ENCODE measurements at places on chromosomes 6 and 20. TPM values are rescaled to one million over a fixed set of nuclear protein-coding genes. Genes with fewer than 3 reads are reported as not detected.

GSTA3 gene
- total RNA-seq, result 0.19 TPM

VSTM2L gene
- total RNA-seq, result 0.53 TPM

HLA-DPA1 gene
- total RNA-seq, result 2.8 TPM

C6orf118 gene
- not detected for total RNA-seq

COX4I2 gene
- total RNA-seq, result not detected

MEI4 gene
- not detected for total RNA-seq

FAM83C gene
- not detected for total RNA-seq

TINAG gene
- not detected for total RNA-seq

CTAGE9 gene
- total RNA-seq, result not detected

ADGRF1 gene
- not detected for total RNA-seq

CD164 gene
- 181 TPM for total RNA-seq

OPRL1 gene
- 1.4 TPM for total RNA-seq

FAM83B gene
- not detected for total RNA-seq

GRIK2 gene
- total RNA-seq, result 0.19 TPM

SYCP2L gene
- not detected for total RNA-seq

BCAS4 gene
- 12.2 TPM for total RNA-seq

ILRUN gene
- 45.2 TPM for total RNA-seq

OPRM1 gene
- not detected for total RNA-seq

ID4 gene
- total RNA-seq, result 40.4 TPM

GINS1 gene
- 4.0 TPM for total RNA-seq

VWA7 gene
- 0.19 TPM for total RNA-seq

MOG gene
- not detected for total RNA-seq

APOM gene
- total RNA-seq, result 1.5 TPM

TMEM217 gene
- 1.8 TPM for total RNA-seq

LAMA5 gene
- total RNA-seq, result 157 TPM

ZHX3 gene
- 22.5 TPM for total RNA-seq

SLA2 gene
- not detected for total RNA-seq

OR2B6 gene
- not detected for total RNA-seq

CASP8AP2 gene
- 12.6 TPM for total RNA-seq

C6orf132 gene
- 0.31 TPM for total RNA-seq

FRMD1 gene
- total RNA-seq, result not detected

TFAP2C gene
- total RNA-seq, result not detected

CGAS gene
- total RNA-seq, result 4.4 TPM

CCN2 gene
- total RNA-seq, result 194 TPM

ACSS1 gene
- total RNA-seq, result 2.0 TPM

CPXM1 gene
- total RNA-seq, result under 0.01 TPM

ZSCAN31 gene
- 8.0 TPM for total RNA-seq

MUC21 gene
- total RNA-seq, result not detected

ERVFRD-1 gene
- total RNA-seq, result not detected

TAGAP gene
- not detected for total RNA-seq

GPSM3 gene
- total RNA-seq, result 0.92 TPM

PTCHD4 gene
- total RNA-seq, result 1.2 TPM

MCM8 gene
- total RNA-seq, result 11.2 TPM

THBD gene
- total RNA-seq, result 293 TPM

RIN2 gene
- total RNA-seq, result 42.2 TPM

SLC32A1 gene
- not detected for total RNA-seq

All from aortic smooth muscle cell (primary cell).